ENCODE measurements at places on chromosomes 3 and 15.

GRCh38 chr15:39296955-39297354, 283.9 kb upstream of the THBS1 start:
- no peak for DNase-seq

- no peak for DNase-seq
Measured at GRCh38 chr3:73497646-73498406, 126.9 kb downstream of the PDZRN3 start.

DNA sequence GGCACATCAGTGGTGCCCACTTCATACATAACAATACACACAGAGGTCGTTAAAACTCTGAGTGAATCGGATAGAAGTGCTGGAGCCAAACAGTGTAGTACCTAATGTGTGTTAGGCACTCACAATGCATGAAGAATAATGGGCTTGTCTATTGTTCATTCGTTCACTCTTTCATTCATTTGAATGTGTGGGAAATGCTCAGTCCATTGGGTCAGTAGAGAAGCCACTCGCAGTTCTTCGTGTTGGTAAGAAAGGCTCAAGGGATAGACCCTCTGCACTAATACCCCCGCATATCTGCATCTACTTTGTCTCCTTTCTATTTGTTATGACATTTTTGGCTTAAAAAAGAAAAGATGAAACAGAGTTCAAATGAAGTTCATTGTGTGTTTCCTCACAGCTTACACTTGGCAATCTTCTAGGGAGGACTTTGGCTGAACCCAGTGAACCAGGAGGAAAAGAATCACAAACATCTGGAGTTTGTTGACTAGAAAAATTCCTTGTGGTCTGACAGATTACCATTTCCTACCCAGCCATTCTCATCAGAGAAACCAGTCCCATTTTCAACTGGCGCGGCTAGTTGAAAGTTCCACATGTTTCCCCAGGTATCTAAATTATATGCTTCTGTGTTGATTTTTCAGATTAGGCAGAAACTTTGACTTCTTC, 32.8 kb upstream of the MFSD1 start:
- no peak for DNase-seq

- DNase-seq = no peak
Measured at GRCh38 chr3:121545049-121545573, 677 bp downstream of the POLQ start.

- DNase-seq = no peak
Measured at GRCh38 chr3:158097081-158097592, 9.1 kb downstream of the SHOX2 start.

DNA sequence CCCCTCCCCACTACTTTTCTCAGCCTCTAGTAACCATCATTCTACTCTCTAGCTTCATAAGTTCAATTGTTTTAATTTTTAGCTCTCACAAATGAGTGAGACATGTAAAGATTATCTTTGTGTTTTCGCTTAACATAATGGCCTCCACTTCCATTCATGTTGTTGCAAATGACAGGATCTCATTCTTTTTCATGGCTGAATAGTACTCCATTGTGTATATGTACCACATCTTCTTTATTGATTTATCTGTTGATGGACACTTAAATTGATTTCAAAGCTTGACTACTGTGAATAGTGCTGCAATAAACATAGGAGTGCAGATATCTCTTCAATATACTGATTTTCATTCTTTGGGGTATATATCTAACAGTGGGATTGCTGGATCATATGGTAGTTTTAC, 699.8 kb upstream of the NR2F2 start:
- DNase-seq = no peak

DNA sequence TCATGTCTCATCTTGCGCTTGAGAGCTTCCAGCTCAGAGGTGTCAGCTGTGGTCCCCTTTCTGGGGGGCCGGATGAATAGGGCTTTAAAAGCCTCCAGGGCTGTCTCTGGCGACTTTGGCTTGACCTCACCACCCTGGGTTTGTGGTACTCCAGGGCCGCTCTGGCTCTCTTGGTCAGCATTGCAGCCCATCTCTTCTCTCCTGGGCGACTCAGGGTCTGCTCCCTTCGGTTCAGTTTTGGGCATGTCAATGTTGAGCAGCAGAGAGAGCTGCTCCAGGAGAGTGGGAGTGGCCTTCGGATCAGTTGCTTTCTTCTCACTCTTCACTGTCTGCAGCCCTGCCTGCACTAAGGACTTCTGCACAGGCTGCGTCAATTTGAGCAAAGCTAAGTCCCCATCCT, 127.9 kb downstream of the FMN1 start:
- no peak for DNase-seq

- no peak for DNase-seq
Measured at GRCh38 chr3:41638381-41638780, 323.5 kb downstream of the ULK4 start.

Data from HCT116 (cell line).